ENCODE measurements at places on chromosomes 3 and 15.

DNA sequence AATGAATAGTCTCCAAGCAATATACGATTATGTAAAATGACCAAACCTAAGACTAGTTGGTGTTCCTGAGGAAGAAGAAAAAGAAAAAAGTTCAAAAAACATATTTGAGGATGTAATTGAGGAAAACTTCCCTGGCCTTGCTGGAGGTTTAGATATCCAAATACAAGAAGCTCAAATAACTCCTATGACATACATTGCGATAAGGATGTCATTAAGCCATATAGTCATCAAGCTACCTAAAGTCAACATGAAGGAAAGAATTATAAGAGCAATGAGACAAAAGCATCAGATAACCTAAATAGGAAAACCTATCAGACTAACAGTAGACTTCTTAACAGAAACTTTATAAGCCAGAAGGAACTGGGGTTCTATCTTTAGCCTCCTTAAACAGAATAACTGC lies 231.1 kb downstream of the TUSC7 start:
- no peak for DNase-seq

DNA sequence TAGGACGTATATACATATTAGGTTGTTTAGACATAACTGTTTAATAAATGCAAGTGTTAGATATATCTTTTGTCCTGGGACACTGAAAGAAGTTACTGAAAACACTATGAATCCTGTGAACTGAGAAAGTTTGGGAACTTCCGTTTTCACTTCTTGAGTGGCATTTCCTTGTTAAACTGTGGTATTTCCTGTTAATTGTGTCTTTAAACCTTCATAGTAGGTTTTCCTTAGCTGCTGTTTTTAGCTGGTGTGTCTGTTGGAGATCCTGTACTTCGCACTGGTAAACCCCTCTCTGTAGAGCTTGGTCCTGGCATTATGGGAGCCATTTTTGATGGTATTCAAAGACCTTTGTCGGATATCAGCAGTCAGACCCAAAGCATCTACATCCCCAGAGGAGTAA lies 37.1 kb downstream of the ATP6V1A start:
- DNase-seq: no peak

DNA sequence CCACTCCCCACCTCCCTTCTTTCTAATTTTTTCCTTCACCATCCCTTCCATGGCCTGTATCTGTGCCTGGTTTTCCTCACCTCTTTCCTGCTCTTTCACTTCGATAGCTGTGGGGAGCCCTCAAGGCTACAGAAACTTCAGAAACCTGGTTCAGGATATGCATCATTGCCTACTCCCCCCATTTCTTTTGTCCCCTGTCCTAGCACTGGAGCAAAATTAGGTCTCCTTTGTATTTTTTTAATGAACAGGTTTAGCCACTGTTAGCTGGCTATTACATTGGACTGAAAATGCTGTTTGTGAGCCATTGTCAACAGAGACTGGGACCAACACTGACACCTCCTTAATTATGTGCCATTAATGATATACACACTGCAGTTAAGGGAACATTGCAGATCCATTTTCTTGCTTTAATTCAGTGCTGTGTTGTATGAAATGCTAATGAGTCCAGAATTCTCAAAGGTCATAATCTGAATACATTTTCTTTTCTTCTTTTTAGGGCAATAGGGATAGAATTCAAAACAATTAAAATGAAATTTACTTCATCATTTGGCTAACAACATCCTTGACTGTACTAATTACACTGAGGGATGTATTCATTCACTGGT lies 138.6 kb downstream of the PDCD6IP start:
- no peak for DNase-seq

- no peak for DNase-seq
These were observed 50.6 kb downstream of the SV2B start for GRCh38 chr15:91150502-91151160.

DNA sequence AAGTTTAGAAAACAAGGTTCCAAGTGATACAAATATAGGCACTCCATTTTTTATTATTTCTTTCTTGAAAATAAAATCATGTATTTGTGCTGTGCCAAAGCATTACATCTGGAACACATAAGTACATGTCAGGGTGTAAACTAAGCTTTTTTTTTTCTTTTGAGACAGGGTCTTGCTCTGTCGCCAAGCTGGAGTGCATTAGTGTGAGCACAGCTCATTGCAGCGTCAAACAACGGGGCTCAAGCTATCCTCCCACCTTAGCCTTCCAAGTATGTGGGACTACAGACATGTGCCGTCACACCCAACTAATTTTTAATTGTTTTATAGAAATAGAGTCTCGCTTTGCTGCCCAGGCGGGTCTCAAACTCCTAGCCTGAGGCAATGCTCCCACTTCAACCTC lies 9.0 kb downstream of the SPATA12 start:
- DNase-seq: peak; percentile 47

GRCh38 chr3:126259411-126260391 lies 79.3 kb upstream of the ALDH1L1 start:
- DNase-seq: no peak

DNA sequence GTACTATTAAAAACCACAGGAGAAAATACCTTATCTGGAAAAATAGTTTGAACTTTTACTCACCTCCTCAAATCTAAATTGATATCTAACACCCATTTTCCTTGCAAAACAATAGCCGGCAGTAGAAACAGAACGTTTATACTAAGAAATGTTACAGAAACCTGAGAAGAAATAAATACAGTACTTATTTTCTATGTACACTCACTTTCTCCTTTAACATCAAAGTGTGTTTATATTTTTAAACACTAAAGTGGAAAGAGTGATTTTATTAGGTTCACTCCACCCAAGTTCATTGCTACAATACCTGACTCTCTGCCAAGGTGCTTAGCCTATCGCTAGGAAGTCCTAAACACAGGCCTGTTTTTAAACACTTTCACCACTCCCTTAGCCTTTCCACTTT lies 87.8 kb upstream of the TJP1 start:
- DNase-seq: no peak

DNA sequence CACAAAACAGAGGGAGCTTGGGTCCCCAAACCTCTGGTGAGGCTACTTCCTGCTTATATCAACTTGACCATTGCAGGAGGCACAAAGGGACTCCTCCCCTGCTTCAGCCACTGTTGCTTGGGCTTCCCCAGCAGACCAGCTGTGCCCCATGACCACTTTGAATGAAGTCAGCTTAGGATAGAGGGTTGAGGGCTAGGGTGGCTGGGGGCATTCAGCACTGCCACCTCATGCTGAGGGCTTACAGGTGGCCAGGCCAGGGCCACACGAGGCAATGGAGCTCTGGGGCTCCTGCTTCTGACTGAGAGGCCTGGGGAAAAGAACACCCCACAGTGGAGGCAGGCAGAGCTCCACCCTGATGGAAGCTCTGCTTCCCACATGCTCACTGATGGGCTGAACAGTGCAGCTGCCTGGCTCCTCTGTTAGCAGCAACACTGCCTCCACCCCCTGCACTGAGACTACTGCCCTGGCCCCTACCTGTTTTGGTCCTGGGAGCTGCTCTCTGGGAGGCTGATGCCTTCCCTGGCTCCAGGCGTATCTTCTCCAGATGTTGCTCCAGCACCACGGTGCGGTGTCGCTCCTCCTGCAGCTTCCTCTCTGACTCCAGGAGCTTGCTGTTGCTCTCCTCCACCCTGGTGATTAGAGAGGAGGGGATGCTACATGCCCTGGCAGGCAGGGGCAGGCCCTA lies 10.2 kb upstream of the HHATL start:
- no peak for DNase-seq

GRCh38 chr3:3189961-3190360 lies 10.5 kb upstream of the CRBN start:
- DNase-seq: no peak

GRCh38 chr15:56102441-56102840 lies 109.0 kb upstream of the NEDD4 start:
- DNase-seq: no peak

GRCh38 chr3:32217339-32217738 lies 21.1 kb upstream of the CMTM8 start:
- no peak for DNase-seq

- no peak for DNase-seq
These were observed 8.2 kb downstream of the FILIP1L start for GRCh38 chr3:100106094-100106493.

- DNase-seq: no peak
These were observed 367.7 kb downstream of the CGGBP1 start for GRCh38 chr3:87691109-87691508.

GRCh38 chr3:16741103-16741758 lies 136.0 kb upstream of the DAZL start:
- no peak for DNase-seq

DNA sequence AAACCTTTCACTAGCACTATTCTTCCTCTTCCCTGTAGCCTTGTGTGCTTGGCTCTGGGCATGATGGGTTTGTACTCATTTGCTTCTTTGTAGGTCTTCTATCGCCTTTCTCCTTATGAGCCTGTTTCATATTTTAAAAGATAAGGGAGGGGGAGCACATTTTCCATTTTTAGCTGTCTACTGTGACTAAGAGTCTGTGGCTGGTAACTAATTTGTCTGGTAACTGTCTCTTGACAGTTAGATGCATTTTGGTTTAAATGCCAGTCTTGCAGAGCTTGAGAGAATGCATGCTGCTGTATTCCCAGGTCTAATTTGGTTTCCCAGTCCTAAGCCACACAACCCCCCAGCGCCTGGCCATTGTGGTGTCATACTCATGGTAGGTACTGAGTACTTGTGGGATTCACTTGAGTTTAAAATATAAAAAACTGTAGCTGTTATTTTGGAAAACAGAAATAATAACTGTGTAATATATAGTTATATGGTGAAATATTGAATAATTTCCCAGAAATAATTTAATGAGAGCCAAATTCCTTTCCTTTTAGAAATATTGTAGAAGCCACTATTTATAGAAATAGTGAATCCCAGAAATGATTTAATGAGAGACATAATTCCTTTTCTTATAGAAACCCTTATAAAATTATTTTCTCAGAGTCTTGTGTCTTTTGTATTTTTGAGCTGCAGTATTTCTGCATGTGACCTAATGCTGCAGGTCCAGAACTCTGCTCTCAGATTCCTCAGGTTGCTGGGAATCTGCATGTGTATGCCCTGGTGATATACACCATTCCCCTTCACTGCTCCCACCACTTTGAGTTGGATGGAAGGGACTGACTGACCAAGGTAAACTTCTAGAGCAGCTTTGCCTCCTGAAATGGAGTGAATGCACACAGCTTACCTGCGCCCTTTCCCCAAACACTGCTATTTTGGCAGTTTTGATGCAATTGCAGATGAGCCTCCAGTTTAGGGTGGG lies 13.9 kb upstream of the GPR171 start:
- no peak for DNase-seq

- DNase-seq: no peak
These were observed 215.8 kb downstream of the AGBL1 start for GRCh38 chr15:86295511-86295910.

DNA sequence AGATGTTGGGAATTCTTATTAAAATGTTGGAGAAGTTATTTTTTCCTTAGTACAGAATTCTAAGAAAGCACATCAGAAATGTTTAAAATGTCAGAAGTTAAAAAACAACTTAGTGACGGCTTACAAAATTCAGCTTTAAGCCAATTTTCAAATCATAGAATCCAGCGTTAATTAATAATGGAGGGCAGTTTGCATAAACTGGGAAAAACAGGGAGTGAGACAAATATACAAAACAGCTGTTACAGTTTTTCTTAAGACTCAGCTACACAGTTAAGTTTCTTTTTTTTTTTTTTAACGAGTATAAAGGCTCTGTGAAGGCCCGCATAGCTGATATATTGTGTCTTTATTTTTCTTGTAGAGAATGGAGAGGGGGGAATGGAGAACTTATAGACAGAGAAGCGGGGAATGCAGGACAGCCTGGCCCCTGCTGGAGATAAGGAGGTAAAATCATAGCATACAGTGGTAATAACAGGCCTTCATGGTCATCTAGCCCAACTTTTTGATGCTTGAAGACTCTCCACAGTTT lies 164.4 kb downstream of the BBX start:
- DNase-seq: no peak

GRCh38 chr3:45724911-45725310 lies 35.7 kb downstream of the SACM1L start:
- DNase-seq: no peak

DNA sequence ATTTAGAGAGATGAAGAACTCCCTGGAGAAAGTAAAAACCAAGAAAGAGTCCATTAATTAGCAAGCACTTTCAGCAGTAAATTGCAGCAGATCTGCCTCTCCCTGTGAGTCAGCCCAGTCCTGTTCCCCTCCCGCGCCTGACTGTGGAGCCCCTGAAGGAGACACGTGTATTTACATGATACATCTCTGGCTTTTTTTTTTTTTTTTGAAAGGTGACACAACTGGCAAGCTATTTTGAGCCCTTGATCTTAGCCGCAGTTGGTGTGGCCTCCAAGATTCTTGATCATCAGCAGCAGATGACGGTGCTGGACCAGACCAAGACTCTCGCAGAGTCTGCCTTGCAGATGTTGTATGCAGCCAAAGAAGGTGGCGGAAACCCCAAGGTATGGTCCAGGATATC lies 271.8 kb upstream of the TPM1 start:
- no peak for DNase-seq

DNA sequence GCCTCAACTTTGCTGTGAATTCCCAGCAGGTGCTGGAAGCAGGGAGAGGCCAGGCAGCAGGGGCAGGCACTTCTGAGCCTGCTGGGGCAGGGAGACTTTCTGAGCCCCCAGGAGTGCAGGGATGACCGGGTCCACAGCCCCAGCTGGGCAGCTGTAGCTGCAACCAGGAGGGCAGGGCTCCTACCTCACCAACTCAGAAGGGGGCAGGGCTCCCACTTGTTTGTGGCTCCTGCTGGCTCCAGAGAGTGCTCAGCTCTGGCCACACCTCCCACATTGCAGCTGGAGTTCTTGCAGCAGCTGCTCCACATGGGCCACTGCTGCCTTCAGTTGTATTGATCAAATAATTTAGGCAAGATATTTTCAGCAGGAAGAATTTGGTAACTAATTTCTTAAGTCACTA lies 812.3 kb downstream of the NSUN3 start:
- no peak for DNase-seq

- DNase-seq: no peak
These were observed 46.7 kb downstream of the ARNT2 start for GRCh38 chr15:80450811-80451321.

- no peak for DNase-seq
These were observed 9.0 kb downstream of the RRP9 start for GRCh38 chr3:51932471-51933370.

- no peak for DNase-seq
These were observed 64.8 kb downstream of the SCN11A start for GRCh38 chr3:38986901-38987300.

- no peak for DNase-seq
These were observed 104.6 kb downstream of the LRIG1 start for GRCh38 chr3:66396161-66396760.

- no peak for DNase-seq
These were observed 89.9 kb upstream of the MITF start for GRCh38 chr3:69649120-69650065.

DNA sequence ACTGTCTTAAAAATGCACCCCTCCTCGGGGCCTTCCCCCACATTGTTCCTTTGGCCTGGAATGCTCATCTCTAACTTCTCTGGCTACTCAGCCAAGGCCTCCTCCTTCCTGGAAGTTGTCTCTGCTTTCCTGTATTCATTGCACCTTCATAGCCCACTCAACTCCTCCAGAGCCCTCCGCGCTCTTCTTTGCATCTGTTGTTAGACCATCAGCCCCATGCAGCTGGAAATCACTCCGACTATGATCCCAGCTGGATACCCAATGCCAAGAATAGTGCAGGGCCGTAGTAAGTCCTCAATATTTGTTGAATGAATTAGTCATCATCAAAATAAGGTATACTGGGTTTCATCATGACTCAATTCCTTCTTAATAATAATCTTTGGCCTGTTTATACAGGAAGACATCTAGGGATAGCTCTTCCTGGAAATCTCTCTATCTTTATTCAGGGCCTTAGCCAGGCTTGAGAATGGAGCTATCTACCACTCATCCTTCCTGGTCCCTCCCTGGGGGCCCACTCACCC lies 112.7 kb downstream of the SYNPR start:
- no peak for DNase-seq

Measured in left kidney (tissue), 8 donors.